Ascending aorta (tissue), 2 donors: ENCODE measurements at places on chromosomes 3 and 15.

- DNase-seq: no peak
These were observed 322.6 kb upstream of the FRG2C start for GRCh38 chr3:75341324-75342067.

DNA sequence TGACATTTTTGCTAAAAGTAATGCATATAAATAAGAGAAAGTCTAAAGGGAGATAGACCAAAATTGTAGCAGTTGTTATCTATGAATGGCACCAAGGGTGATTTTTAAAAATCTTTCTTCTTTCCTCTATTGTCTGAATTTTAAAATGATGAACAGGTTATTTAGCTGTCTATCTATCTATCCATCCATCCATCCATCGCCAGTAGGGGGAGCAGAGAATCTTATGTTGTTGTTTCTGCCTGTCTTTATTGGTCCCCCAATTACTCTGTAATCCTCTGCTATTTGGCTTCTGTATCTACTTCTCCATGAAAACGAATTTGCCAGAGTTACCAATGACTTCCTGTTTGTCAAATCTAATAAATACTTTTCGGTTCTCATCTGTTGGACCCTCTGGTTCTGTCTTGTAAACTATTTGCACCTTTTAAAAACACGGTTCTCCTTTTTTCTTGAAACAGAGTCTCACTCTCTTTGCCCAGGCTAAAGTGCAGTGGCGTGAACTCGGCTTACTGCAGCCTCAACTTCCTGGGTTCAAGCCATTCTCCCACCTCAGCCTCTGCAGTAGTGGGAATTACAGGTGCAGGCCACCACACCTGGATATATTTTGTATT lies 86.0 kb downstream of the ECT2 start:
- DNase-seq: no peak

DNA sequence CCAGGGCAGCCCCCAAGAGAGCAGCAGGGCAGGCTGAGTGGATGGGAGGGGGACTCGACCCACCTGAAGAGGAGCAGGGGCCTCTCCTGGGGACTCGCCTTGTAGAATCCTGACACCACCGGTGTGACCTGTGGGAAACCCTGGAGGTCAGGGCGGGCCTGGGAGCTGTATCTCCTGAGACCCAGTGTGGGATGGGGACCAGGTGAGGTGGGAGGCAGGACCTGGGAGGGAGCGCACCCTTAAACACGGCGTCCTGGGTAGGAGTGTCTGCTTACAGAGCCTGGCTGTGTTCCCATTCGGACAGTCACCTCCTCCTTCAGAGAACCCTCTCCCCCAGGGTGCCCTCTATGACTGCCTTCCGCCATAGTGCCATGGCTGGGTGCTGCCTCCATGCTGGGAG lies 27.1 kb downstream of the C15orf39 start:
- no peak for DNase-seq

DNA sequence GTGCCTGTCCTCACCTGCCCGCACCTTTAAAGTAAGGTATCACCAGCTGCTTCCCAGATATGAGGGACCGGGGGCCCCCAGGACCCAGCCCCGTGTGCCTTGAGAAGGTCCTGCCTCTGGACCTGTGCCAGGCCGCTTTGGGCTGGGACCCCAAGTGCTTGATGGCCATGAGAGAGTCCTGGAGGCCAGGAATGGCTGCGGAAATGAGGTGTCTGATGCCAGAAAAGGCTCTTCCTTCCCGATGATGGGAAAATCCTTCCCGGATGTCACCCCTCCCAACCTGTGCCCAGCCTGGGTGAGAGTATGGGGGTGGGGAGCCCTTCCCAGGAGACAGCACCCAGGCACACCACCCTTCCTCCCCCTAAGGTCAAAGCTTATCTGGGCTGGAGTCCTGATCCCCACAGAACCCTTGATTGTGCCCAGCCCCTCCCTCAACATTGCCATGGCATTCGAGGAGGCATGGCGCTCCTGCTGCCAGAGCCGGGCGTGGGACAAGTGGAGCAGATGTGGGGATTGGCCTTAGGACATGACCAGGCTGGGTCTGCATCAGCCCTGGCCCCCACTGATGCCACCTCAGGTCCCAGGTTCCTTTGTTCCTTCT lies 14.2 kb downstream of the SEMA3F start:
- DNase-seq: no peak

- no peak for DNase-seq
These were observed 412.8 kb upstream of the WNT5A start for GRCh38 chr3:55899887-55900286.

- no peak for DNase-seq
These were observed 11.9 kb downstream of the SPINT1 start for GRCh38 chr15:40855706-40856234.

- no peak for DNase-seq
These were observed 235.3 kb upstream of the MME start for GRCh38 chr3:154844863-154845262.

DNA sequence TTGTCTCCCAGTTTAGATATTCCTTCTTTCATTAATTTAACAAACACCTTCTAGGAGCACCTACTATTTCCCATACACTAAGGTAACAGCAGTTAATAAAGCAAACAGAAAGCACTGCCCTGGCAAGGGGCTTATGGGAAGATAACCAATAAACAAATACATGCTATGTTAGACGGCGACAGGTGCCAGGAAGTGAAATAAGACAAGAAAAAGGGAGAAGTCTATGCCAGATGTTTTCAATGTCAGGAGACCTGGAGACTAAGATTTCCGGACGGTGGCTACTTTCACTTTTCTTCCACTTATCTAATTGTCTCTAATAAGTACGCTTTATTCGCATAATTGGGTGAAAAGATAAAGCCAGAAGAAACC lies 32.5 kb upstream of the ZNF445 start:
- DNase-seq: no peak

- DNase-seq: no peak
These were observed 29.9 kb upstream of the GHSR start for GRCh38 chr3:172478116-172478515.

DNA sequence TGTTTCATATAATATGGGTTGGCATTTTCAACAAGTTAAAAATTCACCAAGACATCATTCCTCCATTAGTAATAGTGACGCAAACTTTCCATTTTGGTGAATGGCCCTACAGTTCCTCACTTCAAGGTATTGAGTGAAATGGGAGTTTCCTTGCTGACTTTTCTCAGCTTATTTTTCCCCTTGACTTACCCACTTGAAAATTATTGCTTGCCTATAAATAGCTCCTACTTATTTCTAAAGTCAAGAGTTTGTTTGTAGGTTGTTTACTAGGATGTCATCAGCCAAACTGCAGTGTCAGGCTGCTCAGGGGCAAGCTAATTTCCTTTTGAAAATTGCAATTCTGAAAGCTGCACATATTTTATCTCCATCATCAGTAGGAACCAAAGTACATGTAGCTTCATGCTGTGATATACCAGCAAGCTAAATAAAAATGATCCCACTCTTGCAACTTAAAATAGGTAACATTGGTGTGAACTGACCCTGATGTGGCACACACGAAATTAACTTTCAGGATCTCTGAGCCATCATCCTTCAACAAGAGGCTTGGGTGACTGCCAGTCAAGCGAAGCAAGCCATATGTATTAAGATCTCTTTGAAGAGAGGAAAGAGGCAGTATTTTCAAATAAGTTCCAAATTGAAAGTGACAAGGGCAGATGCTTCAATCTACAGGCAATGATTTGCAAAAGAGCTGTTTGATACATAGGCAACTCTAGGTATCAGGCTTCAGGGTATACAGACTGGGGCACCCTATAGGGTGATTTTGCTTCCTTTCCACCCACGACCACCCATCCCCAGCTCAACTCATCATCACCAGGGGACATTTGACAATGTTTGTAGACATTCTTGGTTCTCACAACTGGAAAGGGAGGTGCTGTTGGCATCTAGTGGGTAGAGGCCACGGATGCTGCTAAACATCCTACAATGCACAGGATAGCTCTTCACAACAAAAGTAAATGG lies 66.8 kb upstream of the RASGRP1 start:
- no peak for DNase-seq

DNA sequence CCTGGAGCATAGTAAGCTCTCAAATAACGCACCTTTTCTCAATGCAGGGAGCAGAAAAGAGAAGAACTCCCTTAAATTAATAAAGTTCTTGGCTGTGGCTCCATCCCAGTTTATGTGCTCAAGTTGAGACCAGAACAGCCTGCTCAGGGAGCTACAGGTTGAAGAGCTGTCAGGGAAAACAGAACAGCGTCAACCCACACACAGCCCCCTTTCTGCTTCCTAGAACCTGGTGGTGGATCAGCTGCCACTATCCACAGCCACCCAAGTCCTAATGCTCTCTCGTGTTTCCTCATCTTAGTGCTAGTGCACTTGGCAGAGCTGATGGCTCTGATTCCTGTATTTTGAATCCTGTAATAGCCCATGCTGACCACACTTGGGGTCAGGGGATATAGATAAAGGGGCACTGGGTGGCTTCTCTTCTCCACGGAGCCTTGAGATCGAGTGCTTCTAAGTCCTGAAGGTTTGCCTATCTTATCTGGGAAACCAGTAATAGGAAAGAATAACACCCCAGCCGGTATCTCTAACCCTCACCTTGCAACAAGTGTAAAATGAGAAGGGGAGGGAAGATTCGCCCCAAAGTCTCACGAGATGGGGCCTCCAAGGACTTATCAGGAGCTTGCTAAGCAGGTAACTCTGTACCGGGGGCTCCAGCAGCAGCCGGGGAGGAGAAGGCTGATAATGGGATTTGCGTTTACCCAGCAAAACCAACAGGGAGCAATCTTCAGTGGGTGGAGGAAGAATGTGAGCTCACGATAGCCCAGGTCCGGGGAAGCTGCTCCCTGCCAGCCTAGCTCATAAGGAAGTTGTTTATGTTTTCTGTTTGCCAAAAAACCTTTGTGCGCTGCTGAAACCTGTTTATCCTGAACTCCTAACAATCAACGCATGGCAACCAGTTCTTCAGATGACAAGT lies 136.2 kb upstream of the ICE2 start:
- DNase-seq: no peak

- no peak for DNase-seq
These were observed 5.7 kb downstream of the VGLL4 start for GRCh38 chr3:11637901-11638458.

GRCh38 chr3:29934751-29935150 lies 653.9 kb downstream of the RBMS3 start:
- no peak for DNase-seq

- DNase-seq: no peak
These were observed 51.9 kb downstream of the RASA2 start for GRCh38 chr3:141538568-141539240.

DNA sequence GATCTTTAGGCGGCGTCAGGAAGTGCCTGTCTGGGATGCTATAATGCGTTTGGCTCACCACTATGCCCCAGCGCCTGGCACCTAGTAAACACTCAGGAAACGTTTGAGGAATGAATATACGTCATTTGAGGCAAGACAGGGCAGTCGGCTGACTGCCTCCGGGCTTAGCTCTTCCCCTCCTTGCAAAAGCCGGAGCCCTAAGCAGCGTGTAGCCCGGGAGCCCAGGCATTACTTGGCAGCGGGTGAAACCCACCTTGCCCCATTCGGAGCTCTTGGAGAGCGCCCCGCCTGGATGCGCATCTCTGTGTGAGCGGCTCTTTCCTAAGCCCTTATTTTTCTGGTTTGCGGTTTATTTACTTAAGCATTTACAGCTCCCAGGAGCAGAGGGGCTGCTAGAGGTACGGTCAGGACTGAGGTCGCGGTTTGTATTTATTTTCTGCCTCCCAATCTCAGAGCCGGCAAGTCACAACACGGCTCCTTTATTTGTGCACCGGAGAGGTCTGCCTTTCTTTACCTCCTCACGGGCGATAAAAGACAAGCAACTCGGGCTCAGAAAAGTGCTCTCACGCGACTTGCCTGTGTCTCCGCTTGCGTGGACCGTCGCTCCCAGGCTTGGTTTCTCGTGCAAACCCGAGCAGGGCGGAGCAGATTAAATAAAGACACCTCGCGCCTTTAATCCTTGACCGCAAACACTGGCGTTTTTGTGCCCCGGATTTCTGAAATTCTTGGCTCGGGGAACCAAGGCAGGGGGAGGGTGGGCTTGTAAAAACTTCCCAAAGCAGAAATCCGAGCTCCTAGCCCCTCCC lies 737 bp upstream of the ITPR1 start:
- peak; percentile 81 for DNase-seq

DNA sequence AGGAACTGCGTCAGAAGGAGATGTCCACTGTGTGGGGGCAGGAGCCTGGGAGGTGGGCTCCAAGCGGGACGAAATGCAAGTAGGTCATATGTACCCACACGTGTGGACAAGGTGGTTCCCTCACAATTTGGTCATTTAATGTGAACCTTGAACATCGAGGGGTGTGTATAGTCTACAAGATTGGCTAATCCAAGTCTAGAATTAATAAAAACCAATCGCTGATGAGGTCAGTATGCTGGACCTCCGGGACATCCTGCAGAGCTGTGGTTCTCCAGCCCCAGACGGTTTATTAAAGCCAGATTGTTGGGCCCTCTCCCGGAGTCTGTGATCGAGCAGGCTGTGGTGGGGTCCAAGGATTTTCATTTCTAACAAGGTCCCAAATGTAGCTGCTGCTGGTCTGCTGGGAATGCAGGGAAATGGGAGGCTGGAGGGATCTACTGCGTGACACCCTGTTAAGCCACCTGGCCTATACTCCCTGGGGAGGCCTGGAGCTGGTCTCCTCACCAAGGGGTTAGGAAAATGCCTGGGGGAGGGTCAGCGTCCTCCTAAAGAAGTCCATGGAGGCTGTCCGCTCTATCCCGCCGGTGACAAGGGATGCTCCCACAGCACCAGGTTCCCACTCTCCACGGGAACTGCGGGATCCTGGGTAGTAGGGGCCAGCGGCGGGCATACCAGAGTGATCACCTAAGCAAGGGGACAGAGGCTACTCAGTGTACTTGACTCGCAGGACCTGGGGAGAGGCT lies 25.1 kb downstream of the PCSK6 start:
- no peak for DNase-seq

DNA sequence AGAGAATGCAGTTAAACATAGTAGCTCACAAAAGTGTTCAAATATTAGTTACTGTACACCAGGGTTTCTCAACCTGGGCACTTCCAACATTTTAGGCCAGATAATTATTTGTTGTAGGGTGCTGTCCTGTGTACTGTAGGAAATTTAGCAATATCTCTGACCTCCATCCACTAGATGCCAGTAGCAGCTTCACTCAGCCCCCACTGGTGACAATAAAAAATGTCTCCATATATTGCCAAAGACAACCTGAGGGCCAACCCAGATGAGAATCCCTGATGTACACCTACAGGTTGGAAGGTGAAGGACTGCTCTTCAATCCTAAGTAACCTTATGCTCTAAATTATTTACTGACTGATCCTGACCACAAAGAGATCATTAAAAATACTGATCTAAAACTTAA lies 32.5 kb downstream of the DCUN1D1 start:
- no peak for DNase-seq

GRCh38 chr3:87462228-87462627 lies 185.8 kb upstream of the POU1F1 start:
- DNase-seq: no peak
